ENCODE measurements at places on chromosomes 7 and 10.

DNA sequence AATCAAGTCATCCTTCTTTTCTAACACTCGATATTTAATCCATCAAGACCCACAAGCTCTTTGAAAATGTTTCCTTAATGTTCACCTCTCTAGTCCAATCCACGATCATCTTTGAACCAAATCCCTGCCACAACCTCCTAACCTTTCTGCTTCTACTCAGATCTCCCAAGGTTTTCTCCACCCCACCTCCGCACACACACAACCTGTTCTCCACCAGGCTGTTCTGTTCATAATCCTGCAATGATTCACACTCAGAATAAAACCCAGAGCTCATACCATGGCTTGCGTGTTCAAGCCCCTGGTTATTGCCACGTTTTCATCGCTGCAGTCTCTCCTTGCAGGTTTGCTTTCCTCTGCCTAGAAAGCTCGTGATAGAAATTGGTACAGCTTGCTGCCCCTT lies 53.8 kb upstream of the BAMBI start:
- no peak for DNase-seq

DNA sequence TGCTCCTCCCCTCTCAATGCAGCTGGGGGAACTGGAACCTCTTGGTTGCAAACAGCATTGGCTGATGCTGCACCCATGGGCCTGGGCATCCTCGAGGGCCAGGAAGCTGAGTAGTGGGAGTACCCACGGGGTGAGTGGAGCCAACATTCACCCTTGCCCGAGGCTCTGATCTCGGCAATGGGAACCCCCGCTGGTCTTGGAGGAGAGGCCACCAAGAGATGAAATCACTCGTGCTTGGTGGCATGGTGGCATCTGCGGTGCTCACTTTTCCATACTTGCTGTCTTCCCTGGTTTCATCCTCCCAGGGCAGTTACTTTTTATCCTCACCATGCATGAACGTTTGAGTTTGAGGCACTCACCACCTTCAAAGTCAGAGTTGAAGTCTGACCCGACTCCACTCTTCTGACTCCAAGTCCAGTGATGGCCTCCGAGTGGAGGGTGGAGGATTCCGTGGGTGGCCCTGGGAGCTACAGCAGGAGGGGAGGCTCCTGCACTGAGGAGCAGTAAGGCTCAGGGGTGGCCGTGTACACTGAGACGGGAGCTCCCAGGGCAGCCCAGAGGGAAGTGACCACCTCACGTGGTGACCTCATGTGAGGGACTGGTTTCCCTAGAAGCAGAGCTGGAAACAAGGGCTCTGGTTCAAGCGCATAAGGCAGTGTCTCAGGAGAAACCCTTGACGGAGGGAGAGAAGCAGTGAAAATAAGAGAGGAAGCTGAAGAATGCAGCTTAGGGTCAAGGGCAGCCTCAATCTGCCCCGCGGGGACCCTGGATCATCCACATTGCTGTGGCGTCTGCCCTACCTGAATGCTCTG lies 349.1 kb downstream of the TCERG1L start:
- no peak for DNase-seq

DNA sequence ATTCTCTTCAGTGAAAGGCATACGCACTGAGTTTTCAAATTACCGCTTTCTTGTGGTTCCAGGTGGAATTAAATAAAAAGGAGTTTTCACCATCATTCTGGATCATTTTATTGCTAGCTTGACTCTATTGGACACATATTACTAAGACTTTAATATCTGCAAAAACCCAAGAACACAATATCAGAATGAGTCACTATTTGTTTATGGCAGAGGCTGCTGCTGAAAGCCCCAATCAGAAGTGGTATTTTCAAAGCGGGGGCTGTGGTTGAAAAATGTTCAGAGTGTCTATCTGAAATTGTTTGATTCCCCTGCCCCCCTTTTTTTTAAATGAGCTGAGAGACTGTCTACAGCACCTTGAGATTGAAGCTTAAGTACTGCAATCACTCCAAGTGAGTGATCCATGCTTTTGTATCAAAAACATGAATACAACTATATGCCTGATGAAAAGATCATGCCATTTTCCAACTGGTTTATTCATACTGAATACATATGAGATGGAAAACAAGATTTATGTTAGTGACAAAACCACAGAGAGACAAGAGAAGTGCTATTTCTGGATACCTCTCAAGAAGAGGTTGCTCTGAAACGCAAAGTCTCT lies 376.4 kb downstream of the HTR7 start:
- DNase-seq: no peak

DNA sequence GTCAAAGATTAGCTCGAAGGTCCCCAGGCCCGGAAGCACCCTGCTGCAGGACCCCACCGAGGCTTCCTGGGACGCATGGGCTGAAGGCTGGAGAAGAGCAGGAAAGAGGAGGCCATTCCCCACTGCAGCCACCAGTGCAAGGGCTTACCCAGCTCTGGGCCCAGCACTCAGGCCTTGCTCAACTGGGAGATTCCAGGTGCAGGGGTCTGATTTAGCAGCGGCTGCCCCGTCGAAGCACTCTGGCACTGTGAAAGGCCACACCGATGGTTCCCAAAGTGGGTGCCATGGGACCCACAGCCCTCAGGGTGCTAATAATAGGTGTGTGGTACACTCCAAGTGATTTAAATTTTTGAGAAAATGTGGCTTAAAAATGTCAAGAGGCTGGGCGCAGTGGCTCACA lies 130.9 kb downstream of the OAT start:
- no peak for DNase-seq

DNA sequence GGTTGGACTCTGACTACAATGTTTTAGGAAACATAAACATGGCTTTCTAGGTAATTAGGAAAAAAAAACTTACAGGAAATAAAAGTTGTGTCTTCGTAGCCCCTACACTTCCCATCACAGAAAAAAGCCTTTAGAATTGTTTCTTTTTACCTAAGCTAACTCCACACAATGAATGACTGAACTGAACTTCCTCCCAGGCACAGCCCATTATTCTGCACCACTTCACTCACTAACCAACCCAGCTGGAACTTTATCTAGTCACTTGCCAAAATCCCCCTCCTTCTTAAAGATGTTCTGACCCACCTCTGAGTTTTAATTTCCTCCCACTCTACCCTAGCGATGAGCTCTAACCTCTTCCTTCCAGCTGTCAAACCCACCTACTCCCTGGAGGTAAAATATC lies 91.7 kb upstream of the MEOX2 start:
- DNase-seq: no peak

DNA sequence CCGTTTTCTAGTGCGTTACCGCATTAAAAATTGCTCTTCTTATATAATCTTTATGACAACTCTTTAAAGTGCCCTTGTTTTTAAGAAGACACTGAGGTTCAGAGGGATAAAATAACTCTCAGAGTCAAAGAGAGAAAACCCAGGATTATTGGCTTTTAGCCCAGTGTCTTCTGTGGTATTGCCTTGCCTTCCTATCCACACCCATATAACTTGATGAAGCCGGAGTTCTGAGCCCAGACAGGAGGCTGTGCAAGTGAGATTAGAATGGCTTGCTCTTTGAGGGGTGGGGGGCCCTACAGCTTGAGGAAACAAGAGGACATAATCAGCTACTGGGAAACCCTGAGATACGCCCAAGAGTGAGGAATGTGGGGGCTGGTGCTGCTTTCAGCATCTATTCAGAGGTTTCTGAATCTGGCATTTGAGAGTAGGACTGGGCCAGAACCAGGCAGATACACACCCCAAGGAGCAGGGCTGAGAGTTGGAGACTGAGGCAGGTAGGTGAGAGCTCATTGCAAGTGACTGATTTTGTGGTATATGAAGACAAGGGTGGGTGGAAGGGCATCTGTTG lies 2.3 kb downstream of the PRXL2A start:
- no peak for DNase-seq

DNA sequence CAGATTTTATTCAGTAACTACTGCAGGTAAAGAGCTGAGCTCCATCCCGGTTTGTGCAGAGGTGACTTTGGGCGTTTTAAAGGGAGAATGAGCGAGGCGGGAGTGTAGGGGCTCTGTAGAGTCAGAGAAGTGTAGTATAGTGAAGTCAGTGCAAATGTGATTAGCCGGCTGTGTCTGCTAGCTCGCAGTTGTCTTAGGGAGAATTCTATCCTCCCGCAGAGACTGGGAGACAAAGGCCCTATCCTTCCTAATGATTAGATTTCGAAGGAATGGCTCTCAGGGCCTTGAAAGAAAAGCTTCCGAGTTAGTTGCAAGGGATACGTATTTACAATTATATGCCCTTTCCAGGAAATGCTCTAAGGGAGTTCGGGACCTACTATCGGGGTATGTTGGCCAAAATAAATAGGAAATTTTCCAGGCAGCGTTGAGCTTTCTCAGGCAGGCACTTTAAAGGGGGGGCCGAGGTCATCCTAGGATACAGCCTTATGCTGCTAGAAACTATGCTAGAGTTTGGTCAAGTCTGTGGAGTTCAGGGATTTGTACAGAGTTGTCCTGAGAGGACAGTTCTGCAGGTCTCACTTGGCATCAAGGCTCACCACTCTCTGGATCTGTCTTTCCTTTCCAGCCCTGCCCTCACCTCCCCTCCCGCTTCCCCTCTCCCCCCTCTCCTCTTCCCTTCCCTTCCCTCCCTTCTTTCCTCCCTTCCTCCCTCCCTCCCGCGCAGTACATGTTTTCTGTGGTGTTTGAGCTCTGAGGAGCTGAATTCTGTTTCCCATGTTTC lies 825 bp downstream of the MRPL32 start:
- DNase-seq: no peak

DNA sequence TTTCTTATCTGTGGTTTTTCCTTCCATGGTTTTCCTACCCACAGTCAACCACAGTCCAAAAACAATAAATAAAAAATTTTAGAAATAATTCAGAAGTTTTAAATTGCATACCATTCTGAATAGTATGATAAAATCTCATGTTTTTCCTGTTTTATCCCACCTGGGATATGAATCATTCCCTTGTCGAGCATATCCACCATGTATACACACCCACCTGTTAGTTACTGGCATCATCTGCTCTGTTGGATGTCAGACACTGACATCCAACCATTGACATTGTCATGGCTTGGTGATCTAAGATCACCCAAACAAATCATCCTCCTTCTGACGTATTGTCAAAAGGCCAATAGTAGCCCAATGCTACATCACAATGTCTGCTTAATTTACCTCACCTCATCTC lies 749.8 kb downstream of the TNS3 start:
- DNase-seq: no peak

- no peak for DNase-seq
These were observed 68.9 kb upstream of the NMT2 start for GRCh38 chr10:15237351-15237750.

GRCh38 chr7:103541947-103542346 lies 95.9 kb upstream of the SLC26A5 start:
- no peak for DNase-seq

GRCh38 chr7:85090143-85090542 lies 96.7 kb downstream of the SEMA3D start:
- DNase-seq: no peak

- DNase-seq: no peak
These were observed 73.4 kb upstream of the CUX1 start for GRCh38 chr7:101743995-101744360.

DNA sequence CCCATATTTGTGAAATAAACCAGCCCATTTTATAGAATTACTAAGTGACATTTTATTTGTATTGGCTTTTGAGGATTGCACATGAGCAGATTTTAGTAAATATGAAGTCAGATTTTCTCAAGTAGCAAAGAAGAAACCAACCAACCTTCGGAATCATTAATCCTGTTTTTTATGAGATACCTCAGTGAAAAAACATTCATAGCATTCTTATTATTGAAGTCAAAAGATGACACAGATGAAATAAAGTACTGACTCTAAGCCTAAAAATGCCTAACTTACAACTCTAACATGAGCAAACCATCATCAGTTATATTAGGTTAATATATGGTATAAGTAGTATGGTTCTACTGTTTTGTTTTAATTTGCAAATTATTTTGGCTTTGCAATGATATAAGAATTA lies 59.9 kb upstream of the AGBL3 start:
- no peak for DNase-seq

All from HAP-1 (cell line).